Karpas-422 (cell line): ENCODE measurements at places on chromosomes 1 and 21.

- no peak overlapping the region for H3K4me3 ChIP-seq
- no peak for DNase-seq
- peaks cover 85% of the 10 kb centered on the region; the same call in 1 of the 2 replicates for H3K36me3 ChIP-seq
- H3K27me3 ChIP-seq, result no peaks in the 10 kb centered on the region
- no peaks in the 10 kb centered on the region for H3K4me1 ChIP-seq
- H3K27ac ChIP-seq, result no peak overlapping the region
These were observed 18.5 kb upstream of the MAGOH start for GRCh38 chr1:53256511-53257453.

GRCh38 chr1:24888971-24889676 is 41.0 kb downstream of the RUNX3 start:
- H3K4me3 ChIP-seq, result no peak overlapping the region
- no peaks in the 10 kb centered on the region for H3K36me3 ChIP-seq
- no peak overlapping the region for H3K27ac ChIP-seq
- DNase-seq, result no peak
- H3K27me3 ChIP-seq, result no peaks in the 10 kb centered on the region

DNA sequence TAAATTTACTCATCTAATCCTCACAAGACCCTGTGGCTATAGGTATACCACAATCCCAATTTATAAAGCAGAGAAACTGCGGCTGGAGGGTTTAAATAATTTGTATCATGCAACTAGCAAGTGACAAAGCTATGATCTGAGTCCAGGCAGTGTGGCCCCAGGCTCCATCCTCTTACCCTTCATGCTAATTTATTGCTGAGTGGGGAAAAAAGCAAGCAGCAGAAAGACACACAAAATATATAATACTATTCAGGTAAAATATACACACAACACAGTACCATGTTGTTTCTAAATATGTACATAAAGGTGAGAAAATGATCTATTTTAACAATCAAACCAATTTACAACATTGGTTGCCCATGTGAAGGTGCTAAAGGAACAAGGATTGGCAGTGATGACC is 17.3 kb upstream of the LORICRIN start:
- no peak for DNase-seq
- no peaks in the 10 kb centered on the region for H3K27me3 ChIP-seq
- H3K4me3 ChIP-seq, result no peak overlapping the region

DNA sequence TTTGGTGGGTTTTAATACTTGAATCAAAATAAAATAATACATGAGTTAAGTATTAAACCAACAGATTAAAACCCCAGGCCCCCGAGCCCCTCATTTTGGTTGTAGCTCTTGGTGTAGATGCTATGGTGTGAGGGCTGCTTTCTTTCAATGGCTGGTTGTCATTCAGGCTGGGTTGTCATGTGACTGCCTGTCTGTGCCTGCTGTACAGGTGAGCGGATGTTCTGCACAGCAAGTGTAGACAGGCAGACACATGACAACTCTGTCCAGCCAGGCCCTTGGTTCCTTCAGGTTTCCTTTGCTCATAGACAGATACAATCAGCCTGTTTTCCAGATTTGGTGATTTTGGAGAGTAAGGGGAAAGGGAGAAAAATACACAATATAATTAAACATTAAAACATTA is 281.9 kb upstream of the C1orf105 start:
- no peak for DNase-seq
- no peak overlapping the region for H3K27ac ChIP-seq
- no peaks in the 10 kb centered on the region for H3K27me3 ChIP-seq
- H3K4me3 ChIP-seq, result no peak overlapping the region
- no peaks in the 10 kb centered on the region for H3K36me3 ChIP-seq

DNA sequence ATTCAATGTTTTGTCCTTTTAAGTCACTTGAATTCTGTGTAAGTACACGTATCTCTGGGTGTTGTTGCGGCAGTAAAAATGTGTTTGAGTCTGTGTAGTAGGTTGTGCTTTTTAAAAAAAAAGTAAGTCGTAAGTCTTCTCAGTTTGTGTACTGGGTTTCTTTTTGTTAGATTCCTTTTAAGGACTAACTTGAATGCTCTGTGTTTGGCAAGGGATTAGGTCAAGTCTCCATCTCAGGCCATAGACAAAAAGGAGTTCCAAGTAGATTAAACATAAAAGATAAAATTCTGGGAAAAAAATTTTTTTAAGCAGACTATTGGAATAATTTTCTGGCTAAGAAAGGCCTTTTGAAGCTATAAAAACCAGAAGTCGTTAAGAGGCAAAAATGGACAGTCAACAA is 113.1 kb downstream of the ATP5PO start:
- H3K4me3 ChIP-seq, result no peak overlapping the region
- no peaks in the 10 kb centered on the region for H3K27me3 ChIP-seq
- H3K4me1 ChIP-seq, result no peaks in the 10 kb centered on the region

DNA sequence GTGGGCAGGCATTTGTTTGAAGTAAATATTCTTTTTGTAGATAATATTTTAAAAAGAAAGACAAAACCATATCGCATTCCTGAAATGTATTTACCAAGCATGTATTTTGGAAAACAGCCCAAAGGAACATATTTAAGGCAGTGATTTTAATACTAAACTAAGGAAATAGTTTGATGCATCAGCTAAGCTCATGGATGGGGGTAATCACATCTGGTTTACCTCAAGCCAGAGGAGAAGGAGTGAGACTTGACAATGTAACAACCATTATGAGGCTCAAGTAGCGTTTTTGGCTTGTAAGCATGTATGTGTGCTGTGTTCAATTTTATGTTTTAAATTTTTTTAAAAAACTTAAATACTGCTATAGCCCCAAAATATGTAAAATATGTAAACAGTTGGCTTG is 390.5 kb downstream of the DISC1 start:
- no peak overlapping the region for H3K27ac ChIP-seq
- no peaks in the 10 kb centered on the region for H3K36me3 ChIP-seq
- no peak for DNase-seq
- H3K4me3 ChIP-seq, result no peak overlapping the region
- H3K27me3 ChIP-seq, result no peaks in the 10 kb centered on the region
- no peaks in the 10 kb centered on the region for H3K4me1 ChIP-seq

GRCh38 chr1:168792142-168792541 is 63.1 kb upstream of the DPT start:
- no peak overlapping the region for H3K27ac ChIP-seq
- H3K4me3 ChIP-seq, result no peak overlapping the region
- no peak for DNase-seq

DNA sequence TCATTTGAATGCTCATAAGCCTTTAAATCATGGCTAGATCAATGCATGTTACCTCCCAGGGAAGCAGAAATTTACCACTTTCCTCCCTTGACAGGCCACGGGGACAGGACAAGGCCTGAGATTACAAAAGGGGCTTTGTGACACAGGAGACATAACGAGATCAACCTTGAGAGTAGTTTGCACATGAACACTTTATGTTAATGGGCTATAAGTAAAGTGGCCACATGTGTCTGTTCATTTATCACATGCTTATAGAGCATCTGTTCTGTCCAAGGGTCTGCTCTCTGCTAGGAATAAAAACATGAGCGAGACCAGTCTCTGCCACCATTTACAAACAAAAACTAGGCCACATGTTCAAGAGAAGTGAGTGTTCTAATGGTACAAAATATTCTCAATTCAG is 144.1 kb upstream of the C8B start:
- no peaks in the 10 kb centered on the region for H3K36me3 ChIP-seq
- no peak overlapping the region for H3K27ac ChIP-seq
- no peaks in the 10 kb centered on the region for H3K27me3 ChIP-seq
- H3K4me3 ChIP-seq, result no peak overlapping the region

DNA sequence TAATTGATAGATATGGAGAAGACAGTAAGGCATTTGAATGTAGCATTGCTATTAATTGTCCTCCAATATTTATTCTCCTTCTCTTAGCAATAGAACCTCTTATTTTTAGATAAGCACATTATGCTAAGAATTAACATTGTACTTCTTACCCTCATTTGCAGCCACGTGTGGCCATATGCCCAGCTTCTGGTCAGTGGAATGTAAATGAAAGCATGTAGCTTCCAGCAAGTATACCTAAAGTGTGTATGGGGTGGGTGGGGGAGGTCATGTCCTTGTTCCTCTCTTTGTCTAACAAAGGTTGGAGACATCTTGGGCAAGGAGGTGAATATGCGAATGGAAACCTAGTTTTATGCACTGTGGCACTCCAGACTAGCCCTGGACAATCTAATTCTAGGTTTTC is 133.6 kb upstream of the HMCN1 start:
- peak overlapping the region; percentile 95 for H3K27ac ChIP-seq
- H3K36me3 ChIP-seq, result no peaks in the 10 kb centered on the region
- H3K4me1 ChIP-seq, result peaks cover 78% of the 10 kb centered on the region

- no peaks in the 10 kb centered on the region for H3K36me3 ChIP-seq
- H3K27ac ChIP-seq, result no peak overlapping the region
- H3K4me3 ChIP-seq, result no peak overlapping the region
- H3K27me3 ChIP-seq, result no peaks in the 10 kb centered on the region
- no peak for DNase-seq
These were observed 172.0 kb upstream of the KIAA0040 start for GRCh38 chr1:175364424-175365076.

GRCh38 chr1:32063261-32063681 is 9.5 kb upstream of the TMEM39B start:
- no peak overlapping the region for H3K27ac ChIP-seq
- peaks cover 19% of the 10 kb centered on the region; the same call in 1 of the 2 replicates for H3K36me3 ChIP-seq
- H3K4me3 ChIP-seq, result no peak overlapping the region
- peak; percentile 78 for DNase-seq
- no peaks in the 10 kb centered on the region for H3K27me3 ChIP-seq

DNA sequence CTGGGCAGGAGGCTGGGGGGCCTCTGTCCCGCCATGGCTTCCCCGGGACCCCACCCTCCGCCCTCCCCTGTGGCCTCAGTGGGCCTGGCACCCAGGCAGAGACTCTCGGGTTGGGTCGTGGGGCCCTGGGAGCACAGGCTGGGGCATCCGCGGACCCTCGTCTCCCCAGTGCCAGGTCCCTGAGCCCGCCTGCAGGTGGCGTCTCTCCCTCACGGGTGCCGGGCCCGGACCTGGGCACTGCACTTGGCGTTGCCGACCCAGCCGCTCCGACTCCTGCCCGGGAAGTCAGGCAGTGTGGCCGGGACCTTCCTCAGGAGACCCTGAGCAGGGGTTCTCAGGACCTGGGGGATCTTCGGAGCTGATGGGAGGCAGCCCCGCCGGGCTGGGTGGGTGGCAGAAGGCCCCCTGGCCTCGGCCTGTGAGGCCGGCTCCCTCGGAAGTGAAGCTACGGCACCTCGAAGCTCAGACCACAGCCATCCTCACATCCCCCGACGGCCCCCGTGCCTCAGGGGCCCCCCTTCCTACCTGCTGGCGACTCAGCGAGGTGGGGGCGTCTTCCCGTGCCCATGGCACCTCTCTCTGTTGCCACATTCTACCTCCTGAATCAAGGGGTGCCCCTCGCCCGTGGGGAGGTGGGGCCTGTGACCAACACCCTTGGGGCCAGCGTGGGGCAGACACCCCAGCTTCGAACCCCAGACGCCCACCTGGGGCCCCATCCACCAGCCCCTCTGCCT is 6.4 kb upstream of the C1orf159 start:
- H3K27ac ChIP-seq, result no peak overlapping the region
- no peaks in the 10 kb centered on the region for H3K36me3 ChIP-seq
- peaks cover 11% of the 10 kb centered on the region for H3K4me1 ChIP-seq
- DNase-seq, result peak; percentile 90
- no peak overlapping the region for H3K4me3 ChIP-seq

DNA sequence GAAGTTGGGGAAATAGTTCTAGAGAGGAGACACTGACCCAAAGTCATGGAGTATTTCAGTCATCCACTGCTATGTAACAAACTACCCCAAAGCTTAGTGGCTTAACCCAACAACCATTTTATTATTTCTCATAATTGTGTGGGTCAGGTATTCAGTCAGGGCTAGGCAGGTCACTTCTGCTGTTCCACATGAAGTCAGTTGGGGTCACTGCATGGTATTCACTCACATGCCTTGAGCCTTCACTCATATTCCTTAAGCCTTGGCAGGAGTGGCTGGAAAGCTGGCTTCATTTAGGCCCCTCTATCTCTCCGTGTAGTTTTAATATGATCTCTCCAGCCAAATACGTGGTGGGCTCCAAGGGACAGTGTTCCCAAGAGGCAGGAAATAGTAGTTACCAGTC is 17.5 kb upstream of the RNF11 start:
- H3K4me1 ChIP-seq, result no peaks in the 10 kb centered on the region
- H3K4me3 ChIP-seq, result no peak overlapping the region
- no peaks in the 10 kb centered on the region for H3K27me3 ChIP-seq
- H3K27ac ChIP-seq, result no peak overlapping the region
- no peaks in the 10 kb centered on the region for H3K36me3 ChIP-seq
- no peak for DNase-seq

GRCh38 chr1:231580874-231581273 is 45.7 kb upstream of the DISC1 start:
- H3K4me1 ChIP-seq, result no peaks in the 10 kb centered on the region
- H3K36me3 ChIP-seq, result no peaks in the 10 kb centered on the region
- no peaks in the 10 kb centered on the region for H3K27me3 ChIP-seq
- DNase-seq, result no peak

DNA sequence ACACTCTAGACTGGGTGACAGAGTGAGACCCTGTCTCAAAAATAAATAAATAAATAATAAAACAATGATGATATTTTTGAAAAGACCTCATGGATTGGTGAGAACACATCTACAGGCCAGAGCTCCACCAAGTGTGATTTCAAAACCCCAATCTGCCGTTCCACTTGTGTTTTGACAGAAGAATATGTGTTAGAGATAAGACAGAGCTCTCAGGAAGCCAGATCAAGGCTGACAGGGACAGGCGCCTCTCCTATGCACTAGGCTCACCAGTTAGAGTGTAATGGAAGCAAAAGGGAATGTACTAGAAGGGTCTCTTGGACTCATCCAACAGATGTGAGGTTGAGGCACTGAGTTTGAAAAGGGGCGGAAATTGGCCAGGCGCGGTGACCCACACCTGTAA is 110.7 kb upstream of the ERRFI1 start:
- no peak for DNase-seq
- no peak overlapping the region for H3K4me3 ChIP-seq
- H3K27me3 ChIP-seq, result no peaks in the 10 kb centered on the region
- H3K36me3 ChIP-seq, result no peaks in the 10 kb centered on the region
- no peaks in the 10 kb centered on the region for H3K4me1 ChIP-seq

GRCh38 chr1:230080822-230081221 is 13.8 kb downstream of the GALNT2 start:
- DNase-seq, result no peak
- H3K4me1 ChIP-seq, result no peaks in the 10 kb centered on the region
- H3K4me3 ChIP-seq, result no peak overlapping the region
- H3K27ac ChIP-seq, result no peak overlapping the region
- H3K27me3 ChIP-seq, result no peaks in the 10 kb centered on the region

GRCh38 chr1:26148887-26149286 is 10.0 kb upstream of the FAM110D start:
- no peaks in the 10 kb centered on the region for H3K27me3 ChIP-seq
- H3K4me1 ChIP-seq, result no peaks in the 10 kb centered on the region
- no peak overlapping the region for H3K4me3 ChIP-seq
- H3K36me3 ChIP-seq, result no peaks in the 10 kb centered on the region
- no peak overlapping the region for H3K27ac ChIP-seq

GRCh38 chr1:63255153-63255552 is 67.2 kb upstream of the FOXD3 start:
- no peak overlapping the region for H3K27ac ChIP-seq
- H3K4me1 ChIP-seq, result no peaks in the 10 kb centered on the region
- H3K27me3 ChIP-seq, result no peaks in the 10 kb centered on the region; the same call in 1 of the 2 replicates
- no peak overlapping the region for H3K4me3 ChIP-seq
